ENCODE measurements at places on chromosomes 13 and 19.

DNA sequence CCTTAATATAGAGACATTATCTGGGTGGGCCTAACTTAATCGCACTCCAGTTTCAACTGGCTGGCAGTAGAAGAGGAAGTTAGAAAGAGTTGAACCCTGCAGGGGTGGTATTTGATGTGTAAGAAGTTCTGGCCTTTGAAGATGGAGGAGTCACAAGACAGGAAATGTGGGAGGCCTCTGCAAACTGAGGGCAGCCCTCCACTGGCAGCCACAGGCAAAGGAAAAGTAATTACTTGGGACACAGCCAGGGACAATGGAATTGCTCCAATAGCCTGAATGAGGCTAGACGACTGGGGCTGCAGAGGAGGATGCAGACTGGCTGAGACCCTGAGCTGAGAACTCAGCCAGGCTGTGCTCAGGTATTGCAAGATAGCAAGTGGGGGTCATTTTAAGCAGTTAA, 703.3 kb upstream of the ARGLU1 start:
- no peak for DNase-seq

- DNase-seq = no peak
Measured at GRCh38 chr19:1756264-1756663, 3.0 kb downstream of the ONECUT3 start.

GRCh38 chr13:93882086-93882651, 597.3 kb downstream of the DCT start:
- no peak for DNase-seq

DNA sequence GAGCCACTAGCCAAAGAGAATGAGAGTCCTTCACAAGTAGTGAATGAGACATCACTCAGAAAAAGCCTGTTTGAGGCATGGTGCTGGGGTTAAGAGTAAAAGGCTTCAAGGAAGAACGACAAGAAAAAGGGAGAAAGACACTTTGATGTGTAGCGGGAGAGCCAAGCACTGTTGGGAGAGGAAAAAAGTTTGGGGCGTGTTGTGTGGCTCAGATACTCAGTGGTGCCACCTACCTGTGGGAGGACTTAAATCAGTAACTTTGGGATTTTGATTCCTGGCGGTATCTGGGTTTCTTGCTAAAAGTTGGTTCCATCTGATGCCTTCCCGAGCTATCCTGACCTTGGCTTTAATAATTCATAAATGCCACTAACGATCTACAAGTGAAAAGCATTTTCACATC, 12.3 kb downstream of the ELSPBP1 start:
- no peak for DNase-seq

- no peak for DNase-seq
Measured at GRCh38 chr13:34507630-34508029, 434.4 kb upstream of the NBEA start.

- DNase-seq = no peak
Measured at GRCh38 chr13:99878921-99879610, 92.5 kb downstream of the ZIC5 start.

DNA sequence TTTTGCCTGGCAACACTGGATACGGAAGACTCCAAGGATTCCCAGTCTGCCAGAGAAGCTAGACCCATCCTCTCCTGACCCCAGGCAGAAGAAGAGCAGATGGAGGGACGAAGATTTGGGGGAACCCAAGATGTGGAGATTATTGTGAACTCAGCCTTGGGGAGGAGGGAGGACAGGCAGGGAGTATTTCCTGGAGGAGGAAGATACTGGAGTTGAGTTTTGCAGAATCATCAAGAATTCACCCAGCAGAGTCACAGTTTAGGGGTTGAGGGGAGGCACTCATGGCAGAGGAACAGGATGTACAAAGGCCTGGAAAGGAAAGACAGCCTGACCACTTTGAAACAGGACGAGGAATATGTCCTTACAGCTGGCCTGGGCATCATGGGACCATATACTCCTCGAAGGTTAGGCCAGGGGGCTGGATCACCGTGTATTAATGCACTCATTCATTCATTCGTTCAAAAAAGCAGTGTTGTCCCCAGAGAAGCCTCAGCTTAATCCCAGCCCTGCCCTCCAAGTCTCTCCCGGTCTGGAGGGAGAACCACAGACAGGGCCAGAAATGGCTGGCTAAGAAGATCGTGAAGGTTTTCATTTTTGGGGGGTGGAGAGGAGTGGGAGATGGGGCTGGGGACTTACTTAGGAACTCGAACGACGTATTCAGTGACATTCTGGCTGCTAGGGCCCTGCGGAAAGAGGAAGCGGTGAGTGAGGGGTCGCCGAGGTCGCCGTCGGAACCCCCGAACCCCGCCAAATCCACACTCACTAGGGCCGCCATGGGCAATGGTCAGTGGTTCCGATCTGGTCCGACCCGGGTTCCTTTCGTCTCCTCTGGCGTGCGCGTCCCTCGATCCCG, 517 bp downstream of the GTF2F1 start:
- no peak for DNase-seq

- no peak for DNase-seq
Measured at GRCh38 chr13:88031980-88032559, 360.9 kb downstream of the SLITRK5 start.

DNA sequence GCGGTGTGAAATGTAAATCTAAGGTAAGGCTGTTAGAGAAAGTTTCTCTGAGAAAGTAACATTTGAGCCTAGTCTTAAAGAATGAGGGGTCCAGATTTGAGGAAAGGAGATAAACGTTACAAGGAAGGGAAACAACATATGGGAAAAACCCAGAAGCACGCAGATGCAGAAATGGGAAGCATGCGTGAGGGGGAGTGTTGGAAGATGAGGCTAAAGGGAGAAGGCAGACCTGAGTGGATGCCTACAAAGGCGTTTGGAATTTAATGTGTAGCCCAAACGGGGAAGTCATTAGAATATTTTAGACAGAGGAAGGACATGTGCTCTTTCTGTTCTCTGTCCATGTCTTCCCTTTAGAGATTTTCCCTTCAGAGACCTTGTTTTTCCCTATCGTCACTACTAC, 61.0 kb downstream of the TPT1 start:
- DNase-seq = no peak

GRCh38 chr19:3893509-3894179, 13.2 kb downstream of the ATCAY start:
- no peak for DNase-seq

DNA sequence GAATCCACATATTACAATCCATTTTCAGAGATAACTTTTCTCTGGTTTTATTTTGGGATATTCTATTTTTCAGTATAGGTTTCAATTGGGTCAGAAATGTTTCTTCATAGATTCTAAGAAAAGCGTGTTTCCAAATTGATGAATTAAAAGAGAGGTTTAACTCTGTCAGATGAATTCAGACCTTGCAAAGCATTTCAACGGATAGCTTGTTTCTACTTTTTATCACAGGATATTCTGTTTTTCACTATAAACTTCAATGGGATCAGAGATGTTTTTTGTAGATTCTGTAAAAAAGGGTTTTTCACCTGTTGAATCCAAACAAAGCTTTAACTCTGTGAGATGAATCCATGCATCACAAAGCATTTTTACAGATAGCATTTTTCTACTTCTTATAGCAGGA, 1498.1 kb downstream of the UQCRFS1 start:
- no peak for DNase-seq

DNA sequence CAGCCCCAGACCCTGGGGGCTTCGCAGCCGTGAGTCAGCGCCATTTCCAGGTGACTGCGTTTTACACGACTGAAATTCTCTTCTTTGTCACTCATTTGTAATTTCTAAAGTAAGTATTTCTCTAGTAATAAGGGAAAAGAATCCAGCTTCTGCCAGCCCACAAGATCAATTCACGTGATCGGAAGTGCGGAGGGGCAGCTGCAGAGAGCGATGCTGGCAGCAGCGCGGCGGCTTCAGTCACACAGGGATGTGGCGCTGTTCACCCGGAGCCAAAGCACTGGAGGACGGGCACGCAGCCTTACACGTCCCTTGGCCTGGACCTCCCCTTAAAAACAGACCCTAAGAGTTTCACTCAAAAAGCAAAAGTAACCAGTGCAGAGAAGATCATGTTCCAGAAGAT, 18.4 kb downstream of the GRTP1 start:
- no peak for DNase-seq

DNA sequence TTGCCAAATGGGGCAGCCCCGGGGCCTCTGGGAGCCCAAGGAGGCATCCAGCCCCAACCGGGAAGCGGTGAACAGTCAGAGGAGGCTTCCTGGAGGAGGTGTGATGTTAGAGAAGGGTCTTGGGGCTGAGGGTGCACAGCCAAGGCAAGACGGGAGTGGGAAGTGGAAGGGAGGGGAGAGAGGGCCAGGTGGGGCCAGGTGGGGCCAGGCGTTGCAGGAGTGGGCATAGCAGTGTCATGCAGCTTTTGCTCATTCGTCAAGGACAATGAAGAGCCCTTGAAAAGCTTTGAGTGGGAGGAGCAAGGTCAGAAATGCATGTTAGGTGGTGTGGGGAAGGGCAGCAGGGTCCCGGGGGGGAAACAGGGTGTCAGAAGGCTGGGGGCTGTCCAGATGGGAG, 1.8 kb downstream of the FBN3 start:
- DNase-seq = no peak

DNA sequence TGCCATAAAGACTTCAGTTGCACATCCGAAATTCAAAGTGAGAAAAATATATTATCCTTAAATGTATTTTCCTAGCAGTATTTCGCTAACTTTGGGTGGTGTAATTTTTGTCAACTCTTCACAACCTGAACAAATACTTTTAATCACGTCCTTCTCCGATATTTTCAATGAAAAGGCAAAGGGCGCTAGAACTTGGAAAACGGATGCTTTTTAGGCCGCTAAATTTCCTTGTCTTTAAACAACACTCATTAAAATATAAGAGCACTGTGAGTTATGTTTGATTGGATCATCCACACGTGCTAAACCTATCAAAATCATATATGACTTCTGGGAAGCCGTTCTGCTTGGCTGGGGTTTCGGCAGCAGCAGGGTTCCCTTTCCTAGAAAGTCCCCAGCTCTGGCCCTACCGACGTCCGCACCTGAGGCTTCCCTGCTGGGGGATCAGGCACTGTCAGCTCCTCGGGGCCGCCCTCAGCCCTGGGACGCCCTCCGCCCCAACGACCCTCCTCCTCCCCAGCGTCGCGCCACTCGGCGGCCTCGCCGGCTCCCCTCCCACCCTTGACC, 462 bp upstream of the MPHOSPH8 start:
- no peak for DNase-seq

DNA sequence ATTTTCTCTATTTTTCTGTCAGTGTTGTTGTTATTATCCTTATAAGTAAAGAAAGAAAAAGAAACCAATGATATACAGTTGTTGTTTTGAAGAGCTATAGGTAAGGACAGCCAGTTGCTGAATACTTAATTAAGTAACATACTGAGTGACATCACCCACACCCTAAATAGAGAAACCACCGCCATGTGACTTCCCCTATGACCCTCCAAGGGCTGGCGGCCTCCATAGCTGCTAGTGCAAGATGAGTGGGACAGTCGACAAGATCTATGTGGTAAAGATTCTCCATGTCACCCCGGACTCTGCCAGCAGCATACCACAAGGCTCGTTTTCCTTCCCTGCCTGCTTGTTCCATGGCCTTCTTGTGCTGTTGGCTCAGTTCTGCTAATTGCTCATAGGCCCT, 221.1 kb downstream of the DNAJC15 start:
- DNase-seq = no peak

Data from cardiac septum (tissue), 1 donor.